ENCODE measurements at places on chromosomes 1 and 21.

GRCh38 chr1:206944703-206945102 lies 1.6 kb downstream of the PIGR start:
- no peak for DNase-seq

DNA sequence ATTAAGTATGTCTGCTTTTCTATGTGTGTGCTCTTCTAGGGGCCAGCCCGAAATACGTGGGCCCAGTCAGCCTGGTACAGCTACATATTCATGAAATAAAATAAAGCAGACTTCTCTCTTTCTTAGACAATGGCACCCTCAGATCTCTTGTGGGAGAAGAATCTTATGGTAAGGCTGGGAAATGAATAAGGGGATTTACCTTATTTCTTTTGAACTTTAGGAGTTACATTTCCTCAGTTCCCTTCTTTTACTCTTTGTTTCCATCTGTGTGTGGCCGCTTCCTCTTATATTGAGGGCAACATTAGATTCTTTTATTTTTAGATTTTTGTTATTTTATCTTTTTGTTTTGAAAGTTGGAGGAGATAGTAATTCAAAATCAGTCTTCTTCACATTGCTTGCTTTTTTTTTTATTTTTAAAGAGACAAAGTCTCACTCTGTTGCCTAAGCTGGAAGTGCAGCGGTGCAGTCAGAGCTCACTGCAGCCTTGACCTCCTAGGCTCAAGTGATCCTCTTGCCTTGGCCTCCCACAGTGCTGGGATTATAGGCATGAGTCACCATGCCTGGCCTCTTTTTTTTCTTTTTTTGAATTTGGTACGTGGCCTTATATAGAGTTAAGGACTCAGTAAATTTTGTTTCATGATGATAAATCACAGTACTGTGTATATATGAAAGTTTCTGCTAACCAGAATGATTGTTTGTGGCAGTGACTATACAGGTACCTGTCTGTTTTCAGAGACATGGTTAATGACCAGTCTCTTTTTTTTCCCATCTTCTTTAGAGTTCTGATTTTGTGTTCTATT lies 9.1 kb downstream of the LAMC1 start:
- DNase-seq: no peak

- no peak for DNase-seq
These were observed 24.3 kb upstream of the GRHL3 start for GRCh38 chr1:24294716-24295371.

DNA sequence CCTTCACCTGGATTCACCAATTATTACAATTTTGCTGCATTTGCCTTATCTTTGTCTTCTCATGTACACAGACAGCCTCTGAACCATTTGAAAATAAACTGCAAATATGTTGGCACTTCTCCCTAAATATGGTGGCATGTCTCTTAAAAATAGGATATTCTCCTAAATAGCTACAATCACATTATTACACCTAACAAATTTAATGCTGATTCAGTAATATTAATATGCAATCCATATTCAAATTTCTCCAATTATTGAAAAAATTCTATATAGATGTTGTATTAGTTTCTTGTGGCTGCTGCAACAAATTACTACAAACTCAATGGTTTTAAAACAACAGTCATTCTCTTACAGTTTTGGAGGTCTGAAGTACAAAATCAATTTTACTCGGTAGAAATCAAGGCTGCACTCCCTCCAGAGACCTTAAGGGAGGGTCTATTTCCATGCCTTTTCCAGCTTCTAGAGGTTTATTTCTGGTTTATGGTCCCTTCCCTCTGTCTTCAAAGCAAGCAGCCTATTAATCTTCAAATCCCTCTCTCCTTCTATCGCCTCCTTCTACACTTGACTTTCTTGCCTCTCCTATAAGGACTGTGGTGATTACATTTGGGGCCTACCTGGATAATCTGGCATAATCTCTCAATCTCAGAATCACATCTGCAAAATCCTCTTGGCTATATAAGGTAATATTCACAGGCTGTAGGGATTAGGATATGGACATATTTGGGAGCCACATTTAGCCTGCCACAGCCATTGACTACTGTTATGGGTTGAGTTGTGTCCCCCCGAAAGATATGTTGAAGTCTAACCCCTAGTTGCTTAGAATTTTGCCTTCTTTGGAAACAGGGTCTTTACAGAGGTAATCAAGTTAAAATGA lies 52.5 kb upstream of the BOLA1 start:
- DNase-seq: no peak

DNA sequence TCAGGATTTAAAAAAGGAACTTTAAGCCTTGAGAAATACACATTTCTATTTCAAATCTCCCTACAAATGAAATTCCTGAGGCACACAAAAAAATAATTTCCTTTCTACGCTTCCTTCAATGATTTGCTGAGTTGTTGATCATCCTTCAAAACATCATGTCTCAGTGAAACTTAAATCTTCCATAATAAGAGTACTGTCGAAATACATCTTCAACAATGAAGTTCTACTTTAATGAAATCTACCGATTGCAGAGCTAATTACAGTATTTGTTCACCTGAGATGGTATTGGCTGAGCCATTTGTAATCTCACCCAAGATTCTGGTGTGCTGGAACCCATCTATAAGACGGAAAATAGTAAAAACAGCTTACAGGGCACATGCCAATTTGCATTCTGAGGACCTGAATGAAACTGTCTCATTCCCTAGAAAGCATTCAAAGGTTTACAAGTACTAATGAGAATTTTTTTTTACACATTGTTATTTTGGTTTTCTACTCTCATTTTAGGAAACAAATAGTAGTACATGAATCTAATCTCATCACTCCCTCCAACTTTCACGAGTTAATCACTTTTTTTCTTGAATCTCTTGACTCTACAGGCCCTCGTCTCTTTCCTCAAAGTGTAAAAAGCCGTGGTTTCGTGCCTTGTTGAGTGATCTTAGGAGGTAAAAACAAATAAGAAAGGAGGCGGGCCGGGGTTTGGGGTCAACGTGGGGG lies 1.1 kb downstream of the CHML start:
- DNase-seq: no peak

- DNase-seq: no peak
These were observed 137.3 kb downstream of the NAV1 start for GRCh38 chr1:201676197-201676596.

DNA sequence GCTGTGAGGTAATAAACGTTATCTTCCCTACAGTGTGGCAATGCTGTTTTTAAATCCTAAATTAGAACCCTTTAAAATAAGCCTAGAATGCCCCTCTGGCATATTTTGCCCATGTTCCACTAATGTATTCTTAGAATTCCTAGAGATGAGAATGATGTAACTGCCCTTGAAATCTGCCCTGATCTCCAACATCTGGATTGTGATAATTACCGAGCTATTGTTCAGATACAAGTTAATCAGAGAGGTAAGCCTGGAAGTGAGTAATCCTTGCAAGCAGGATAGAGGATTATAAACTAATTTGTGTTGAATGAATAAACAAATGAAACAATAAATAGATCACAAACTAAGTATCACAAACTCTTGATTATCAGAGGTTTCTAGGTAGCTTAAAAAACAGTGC lies 107.8 kb upstream of the DMRTA2 start:
- no peak for DNase-seq

DNA sequence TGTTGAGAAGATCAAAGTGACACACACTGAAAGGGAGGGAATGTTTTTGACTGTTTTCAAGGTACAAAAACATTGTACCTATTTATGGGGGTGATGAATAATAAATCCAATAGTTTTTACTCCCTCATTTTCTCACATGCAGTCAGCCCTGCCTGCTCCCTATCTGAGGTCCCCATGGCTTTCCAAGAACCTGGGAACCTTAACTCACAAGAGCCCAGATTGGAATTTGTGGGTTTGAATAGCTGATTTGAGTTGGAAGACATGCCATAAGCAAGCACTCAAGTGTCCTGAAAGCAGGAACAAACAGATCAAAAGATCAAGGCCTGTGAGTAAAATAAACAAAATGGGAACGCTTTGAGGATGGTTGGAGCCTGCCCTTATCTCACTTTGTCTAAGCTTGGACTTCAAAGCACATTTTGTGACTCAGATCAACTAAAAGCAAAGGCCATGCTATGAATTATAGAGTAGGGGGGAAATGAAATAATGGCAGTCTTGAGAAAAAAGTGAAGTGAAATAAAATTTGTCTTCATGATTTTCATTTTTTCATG lies 136.6 kb downstream of the LYPLAL1 start:
- no peak for DNase-seq

DNA sequence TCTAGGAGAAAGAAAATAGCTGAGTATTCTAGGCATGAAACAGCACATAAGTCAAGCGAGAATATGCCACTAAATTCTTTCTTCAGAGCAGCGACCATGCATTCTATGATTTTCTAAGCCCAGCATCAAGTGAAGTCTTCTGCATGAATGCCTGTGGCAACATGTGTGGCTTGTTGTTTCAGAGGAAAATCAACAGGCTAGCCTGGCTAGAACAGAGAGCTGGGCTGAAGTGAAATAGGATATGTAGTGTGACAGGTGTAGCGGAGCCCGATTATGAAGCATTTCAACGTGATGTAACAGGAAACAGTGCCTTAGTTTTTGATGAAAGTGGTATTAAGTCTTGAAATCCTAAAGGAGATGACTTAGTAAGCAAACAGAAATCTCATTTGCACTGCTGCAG lies 7.0 kb downstream of the CSDE1 start:
- no peak for DNase-seq

DNA sequence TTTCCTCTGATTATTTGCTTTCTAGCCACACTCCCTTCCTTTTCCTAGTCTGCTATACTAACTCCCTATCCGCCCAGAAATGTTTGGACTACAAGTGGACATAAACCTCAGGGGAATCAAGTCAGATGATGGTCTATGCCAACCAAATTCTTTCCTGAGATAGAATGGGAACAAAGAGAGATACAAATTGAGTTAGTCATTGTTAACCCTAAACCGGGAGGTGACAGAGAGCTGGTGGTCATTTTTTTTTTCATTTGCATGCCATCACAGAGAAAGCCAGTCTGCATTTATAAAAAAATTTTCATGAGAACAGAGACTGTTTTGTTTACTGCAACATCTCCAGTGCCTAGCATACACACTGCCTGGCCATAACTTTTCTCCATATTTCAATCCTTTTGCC lies 35.0 kb downstream of the MYSM1 start:
- no peak for DNase-seq

DNA sequence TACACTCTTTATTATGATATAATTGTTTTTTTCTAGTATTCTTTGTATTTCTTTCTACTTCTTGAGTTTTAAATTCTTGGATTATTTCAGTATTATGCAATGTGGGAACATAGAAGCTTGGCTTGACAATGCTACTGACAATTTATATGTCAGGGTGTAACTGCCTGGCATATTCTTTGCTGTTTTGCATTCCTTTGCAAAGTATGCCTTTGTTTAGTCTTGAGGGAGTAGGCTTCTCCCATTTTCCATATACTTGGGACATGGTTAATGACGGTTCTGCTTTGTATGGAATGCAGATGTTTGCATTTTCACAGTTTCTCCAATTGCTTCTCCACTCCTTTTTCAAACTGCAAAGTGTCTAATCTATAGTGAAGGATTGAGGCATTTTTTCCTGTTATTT lies 109.8 kb downstream of the HMCN1 start:
- DNase-seq: no peak

DNA sequence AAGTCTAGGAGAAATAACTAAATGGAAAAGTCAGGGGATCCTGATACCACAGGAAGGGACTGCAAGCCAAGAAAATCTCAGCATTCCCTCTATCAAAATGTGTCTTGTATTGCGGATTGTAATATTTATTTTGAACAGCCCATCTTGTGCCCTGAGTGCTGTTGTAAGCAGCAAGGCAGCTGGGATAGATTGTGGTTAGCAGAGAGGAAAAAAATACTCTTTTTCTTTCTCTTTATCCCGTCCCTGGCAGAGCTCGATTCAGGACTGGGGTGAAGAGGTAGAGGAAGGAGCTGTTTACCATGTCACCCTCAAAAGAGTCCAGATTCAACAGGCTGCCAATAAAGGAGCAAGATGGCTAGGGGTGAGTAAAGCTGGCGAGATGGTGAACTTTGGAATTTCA lies 1.2 kb downstream of the RGL1 start:
- no peak for DNase-seq

Data from CD14-positive monocyte (primary cell).